ENCODE measurements at places on chromosomes 16 and 17.

DNA sequence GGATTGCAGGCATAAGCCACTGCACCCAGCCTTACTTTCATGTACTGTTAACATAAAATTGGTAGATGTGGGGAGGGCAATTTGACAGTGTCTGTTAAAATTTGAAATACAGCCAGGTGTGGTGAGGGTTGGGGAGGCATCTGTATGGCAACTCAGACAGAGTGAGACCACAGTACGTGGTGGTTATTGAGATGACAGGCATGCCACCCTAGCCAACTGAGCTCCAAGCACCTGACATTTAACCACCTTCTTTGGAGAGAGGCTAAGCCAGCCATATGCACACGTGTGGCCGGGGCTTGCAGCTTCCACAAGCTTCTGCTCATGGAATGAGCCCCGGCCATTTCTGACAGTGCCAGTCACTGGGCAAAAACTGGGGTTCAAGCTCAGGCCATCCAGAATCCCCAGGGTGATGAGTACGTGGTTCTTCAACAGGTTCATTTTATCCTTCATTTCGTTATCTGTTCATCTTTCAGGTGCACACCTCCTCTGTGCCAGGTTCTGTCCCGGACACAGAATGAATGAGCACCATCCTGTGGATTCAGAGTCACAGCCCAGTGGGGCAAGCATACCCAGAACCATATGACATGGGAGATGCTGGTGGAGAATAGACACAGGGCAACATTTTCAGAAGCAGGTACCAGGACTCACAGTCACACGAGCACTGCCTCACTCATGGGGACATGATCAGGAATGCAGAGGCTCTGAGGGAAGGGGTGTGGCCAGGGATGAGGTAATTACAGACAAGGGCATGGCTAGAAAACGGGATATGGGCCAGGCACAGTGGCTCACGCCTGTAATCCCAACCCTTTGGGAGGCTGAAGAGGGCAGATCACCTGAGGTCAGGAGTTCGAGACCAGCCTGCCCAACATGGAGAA lies 36.2 kb downstream of the C16orf82 start:
- DNase-seq = no peak

GRCh38 chr16:14110728-14111251 lies 39.7 kb downstream of the MRTFB start:
- DNase-seq = no peak

- DNase-seq = no peak
These were observed 275.1 kb upstream of the TBX2 start for GRCh38 chr17:61124562-61124961.

- no peak for DNase-seq
These were observed 76.9 kb upstream of the CREBBP start for GRCh38 chr16:3957344-3957980.

DNA sequence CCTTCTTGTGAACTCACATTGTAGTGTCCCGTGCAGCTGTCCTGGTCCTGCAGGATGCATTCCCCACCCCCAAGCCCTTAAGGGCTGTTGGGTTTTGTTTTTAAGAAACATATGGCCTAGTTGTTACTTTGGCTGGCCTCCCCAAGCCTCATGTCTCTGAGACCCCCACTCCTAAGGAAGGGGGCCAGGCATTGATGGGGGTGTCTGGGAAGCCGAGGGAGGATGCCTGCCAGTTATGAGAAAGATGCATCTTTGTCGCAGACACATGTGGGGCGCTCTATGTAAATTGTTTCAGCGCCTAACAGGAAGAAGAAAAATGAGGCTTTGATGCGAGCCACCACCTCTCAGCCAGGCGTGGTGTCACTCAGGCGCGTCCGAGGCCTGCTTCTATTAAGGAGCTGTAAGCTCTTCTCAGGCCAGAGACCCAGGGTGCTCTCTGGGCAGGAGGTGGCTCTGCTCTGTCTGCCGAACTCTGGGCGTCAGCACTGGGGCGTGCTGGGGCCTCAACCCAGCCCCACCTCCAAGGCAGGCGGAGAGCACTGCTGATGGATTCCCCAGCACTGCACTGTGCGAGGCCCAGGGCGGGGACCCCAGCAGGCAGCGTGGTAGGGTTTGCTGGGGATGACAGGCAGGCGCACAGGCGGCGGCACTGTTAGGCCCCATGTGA lies 70.6 kb downstream of the SREBF1 start:
- peak; percentile 67 for DNase-seq

- DNase-seq = no peak
These were observed 528 bp downstream of the ITFG1 start for GRCh38 chr16:47460359-47460710.

DNA sequence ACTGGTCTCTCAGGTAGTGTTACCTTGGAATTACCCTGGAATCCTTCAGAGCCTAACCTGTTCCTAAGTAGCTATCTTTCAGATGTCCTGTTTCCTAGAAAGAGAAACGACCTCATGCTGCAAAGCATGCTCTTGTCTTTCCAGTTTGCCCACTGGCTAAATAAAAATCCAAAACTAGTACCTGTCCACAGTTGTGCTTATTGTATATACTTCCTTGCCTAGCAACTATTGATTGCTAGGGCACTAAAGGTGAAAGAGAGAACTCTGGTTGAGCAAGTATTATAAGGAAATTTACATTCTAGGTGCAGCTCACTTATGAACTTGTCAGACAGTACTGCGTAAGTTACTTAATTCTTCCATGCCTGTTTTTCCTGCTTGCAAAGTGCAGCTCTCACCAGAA lies 38.5 kb downstream of the LIG3 start:
- no peak for DNase-seq

DNA sequence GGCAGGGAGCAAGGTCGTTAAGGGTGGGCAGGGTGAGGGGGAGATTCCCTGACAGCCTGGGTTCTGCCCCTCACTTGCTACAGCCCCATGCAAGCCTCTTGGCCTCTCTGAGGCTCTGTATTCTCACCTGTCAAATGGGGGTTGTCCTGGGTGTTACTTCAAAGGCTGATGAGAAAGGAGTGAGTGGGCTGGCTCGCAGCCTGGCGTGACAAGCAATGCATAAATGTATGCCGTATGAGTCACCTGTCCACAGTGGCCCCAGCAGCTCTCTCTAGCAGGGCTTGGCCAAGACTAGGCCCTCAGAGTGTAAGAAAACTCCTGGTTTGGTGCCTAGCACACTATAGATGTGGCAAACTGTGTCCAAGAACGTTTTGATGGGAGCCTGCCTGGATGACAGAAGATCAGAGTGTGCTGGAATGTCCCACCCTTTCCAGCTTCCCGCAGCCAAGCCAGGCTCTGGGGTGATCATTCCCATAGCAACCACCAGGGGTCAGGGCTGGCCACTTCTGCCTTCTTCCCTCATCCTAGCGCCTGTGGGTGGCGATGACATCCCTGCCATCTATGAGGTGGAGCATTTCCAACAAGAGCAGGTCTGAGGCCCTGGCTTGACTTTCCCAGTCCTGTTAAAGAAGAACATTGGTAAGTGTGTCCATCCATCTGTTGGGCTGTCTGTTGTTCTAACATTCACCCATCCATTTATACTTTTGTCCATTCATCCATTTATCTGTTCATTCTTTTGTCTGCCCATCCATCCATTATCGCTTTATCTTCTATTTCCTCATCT lies 37.2 kb upstream of the ADGRG1 start:
- peak; percentile 72 for DNase-seq

DNA sequence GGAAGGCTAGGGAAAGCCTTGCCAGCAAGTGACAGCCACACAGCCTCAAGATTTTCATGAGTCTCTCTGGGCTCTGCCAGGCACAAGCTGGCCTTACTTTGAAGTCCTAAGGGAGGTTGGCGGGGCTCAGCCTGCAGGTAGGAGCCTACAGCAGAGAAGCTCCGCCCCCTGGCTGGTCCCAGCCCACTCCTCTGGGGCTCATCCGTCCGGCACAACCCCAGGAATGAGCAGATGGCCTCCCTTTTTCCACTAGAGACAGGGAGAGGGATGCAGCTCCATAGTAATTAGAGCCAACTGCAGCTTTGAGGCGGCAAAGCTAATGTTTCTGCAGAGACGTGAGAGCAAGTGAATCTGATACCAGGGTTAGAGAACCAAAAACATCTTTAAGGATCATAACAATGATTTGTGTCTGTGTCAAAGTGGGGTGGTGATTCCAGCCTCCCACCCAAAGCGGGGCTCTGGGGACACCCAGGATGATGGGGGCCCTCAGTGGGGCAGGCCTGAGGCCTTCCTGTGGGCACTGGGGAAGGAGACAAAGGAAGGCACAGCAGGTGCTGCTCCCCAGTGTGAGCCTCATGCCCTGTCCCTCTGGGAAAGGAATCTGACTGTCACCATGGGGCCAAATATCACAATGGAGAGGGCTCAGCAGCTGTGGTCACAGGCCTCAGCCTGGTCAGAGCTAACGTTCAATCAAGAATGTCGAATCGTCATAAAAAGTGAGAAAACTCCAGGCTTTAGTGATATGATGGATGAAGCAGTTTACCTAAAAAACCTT lies 61.5 kb downstream of the RBFOX3 start:
- no peak for DNase-seq

DNA sequence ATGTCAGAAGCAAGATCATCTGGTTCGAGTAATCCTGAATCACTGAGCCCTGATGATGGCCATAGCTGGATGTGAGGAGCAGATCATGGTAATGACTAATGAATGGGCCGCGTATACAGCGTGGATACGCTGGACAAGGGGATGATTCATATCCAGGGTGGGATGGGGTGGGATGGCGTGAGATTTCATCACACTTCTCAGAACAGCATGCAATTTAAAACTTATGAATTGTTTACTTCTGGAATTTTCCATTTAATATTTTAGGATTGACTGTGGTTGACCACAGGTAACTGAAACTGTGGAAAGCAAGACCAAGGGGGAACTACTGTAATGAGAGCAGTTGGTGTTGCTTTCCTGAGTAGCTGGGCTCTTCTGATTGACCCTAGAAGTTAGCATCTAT lies 225.5 kb downstream of the STX8 start:
- DNase-seq = no peak

- DNase-seq = no peak
These were observed 56.5 kb downstream of the DNAH2 start for GRCh38 chr17:7774055-7774521.

DNA sequence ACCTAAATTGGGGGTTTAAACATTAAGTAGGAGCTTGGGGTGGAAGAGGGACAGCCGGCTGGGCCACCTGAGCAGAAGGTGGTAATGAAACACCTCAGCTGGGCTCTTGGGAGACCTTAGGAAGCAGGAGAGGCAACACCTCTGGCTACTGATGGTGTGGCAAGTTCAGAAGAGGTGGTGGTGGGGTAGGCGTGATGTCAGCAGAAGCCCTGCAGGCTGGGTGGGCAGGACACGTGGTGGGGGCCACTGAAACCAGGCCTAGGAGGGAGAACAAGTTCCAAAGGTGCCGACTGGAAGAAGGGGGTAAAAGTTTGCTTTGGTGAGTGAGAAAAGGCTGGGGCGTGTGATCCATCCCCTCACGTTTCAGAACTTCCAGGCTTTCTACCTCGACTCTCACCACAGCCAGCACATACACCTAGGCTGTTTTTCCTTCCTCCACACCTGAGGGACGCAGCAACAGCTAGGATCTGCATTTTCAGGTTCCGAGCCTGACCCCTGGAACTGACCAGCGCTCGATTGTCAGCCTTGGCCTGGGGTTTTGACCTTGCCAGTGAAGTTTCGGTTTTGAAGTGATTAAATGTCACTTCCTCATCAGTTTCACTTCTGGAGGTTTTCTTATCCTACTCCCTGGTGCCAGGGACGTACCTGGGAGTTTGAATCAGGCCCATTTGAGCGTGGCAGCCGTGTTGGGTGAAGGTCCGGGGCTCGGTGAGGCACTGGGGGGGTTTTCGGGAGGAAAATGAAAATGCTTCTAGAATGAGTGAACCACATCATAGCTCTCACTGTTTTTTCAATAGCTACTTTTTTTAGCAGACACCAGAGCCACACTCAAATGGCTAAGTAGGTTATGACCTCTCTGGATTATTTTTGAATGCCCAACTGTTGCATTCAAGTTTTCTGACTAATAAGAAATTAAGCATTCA lies 10.0 kb downstream of the SNN start:
- DNase-seq = no peak

GRCh38 chr16:86911437-86911958 lies 333.1 kb downstream of the FOXL1 start:
- DNase-seq = no peak

DNA sequence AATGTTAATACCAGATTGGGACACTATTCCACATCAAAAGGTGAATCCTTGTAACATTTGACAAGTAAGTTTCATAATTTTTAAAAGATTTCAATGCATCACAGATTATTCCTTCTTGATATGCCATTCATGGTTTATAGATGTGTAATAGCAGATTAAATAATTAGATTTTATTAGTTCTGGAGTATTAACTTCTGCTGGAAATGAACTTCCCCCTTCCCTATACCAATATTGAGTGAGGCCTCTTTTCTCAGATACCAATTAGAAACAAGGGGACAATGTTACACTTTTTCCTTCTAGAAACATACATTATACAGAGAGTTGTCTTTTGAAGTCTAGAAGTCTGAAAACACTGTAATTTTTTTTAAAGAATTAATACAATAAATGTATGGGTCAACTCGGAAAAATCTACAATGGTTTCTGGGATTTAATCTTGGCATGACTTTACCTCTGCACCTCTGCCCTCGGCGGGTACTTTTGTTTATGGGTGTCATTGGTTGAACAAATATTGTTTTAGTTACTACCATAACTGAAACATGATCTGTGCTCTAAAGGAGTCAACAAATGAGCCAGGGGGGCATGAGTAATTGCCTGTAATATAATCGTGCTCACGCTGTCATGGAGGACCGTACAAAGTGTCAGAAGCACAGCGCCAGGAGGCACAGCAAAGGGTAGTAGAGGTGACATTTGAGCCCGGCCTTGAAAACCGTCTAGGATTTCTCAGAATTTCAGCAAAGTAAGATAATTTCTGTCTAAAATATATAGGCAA lies 8.2 kb downstream of the LRRC37B start:
- no peak for DNase-seq

DNA sequence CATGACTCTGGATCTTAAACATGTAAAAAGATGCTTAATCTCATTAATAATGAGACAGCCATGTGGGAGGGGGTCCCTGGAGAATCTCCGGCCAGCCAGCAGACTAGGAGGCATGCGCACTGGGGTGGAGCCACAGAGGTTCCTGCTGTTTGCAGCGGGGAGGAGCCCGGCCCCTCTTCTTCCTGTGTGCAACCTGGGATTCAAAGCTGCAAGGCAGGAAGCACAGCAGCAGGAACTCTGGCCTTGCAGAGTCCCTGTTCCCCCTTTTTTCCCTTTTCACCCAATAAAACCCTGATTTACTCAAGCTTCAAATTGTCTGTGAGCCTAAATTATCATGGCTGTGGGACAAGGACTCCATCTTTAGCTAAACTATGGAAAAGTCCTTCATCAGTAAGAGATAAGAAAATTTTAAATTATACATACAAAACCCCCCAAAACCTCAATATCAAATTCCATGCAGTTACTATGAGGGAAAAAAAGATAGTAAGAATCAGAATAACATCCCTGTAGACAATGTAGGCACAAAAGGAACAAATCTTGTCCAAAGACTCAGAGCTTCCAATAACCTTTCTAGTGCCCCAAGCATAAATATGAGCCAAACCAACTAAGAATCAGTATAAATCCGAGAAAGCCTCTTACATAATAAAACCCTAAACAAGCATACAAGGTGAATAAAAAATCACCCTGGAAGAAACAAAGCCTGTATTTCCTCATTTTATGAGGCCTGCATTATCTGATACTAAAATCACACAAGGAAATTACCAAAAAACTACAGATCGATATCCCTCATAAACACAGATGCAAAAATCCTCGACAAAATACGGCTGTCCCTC lies 12.1 kb downstream of the CFDP1 start:
- DNase-seq = peak; percentile 16

- DNase-seq = no peak
These were observed 13.6 kb downstream of the MRM3 start for GRCh38 chr17:795721-796120.

- DNase-seq = no peak
These were observed 365.1 kb downstream of the CDH8 start for GRCh38 chr16:61671161-61671560.

- no peak for DNase-seq
These were observed 190.3 kb downstream of the ZNF423 start for GRCh38 chr16:49665482-49666230.

- DNase-seq = no peak
These were observed 220.0 kb downstream of the SOX9 start for GRCh38 chr17:72340836-72341235.
